ENCODE measurements at places on chromosomes 12 and 14. TPM values are rescaled to one million over a fixed set of nuclear protein-coding genes. Genes with fewer than 3 reads are reported as not detected.

GRCh38 chr12:52838609-52839435 lies 4.7 kb upstream of the KRT79 start:
- DNase-seq = no peak
- H3K27me3 ChIP-seq = no peaks in the 10 kb centered on the region
- no peaks in the 10 kb centered on the region for H3K4me1 ChIP-seq
- no peak overlapping the region for H3K27ac ChIP-seq
- no peaks in the 10 kb centered on the region for H3K36me3 ChIP-seq

GRCh38 chr12:85191-85666 lies 18.7 kb downstream of the IQSEC3 start:
- no peaks in the 10 kb centered on the region for H3K36me3 ChIP-seq
- no peak for DNase-seq
- no peaks in the 10 kb centered on the region for H3K4me1 ChIP-seq
- H3K4me3 ChIP-seq = no peak overlapping the region
- H3K27me3 ChIP-seq = no peaks in the 10 kb centered on the region

DNA sequence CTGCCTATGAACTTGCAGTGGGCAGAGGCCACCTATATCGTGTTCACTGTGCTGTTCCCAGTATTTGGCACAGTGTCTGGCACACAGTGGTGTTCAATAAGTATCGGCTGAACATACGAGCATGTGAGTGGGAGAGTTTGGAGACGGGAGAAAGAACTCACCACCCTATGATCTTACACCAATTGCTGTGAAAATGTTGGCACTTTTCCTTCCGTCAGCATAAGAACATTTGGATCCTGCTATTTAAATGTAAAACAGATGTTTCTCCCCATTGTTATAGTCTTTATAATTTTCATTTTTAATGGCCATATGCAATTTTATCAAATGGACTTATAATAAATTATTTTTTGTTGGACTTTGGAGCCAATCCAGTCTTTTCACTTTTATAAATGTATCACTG lies 144.4 kb downstream of the EFCAB11 start:
- no peak overlapping the region for H3K4me3 ChIP-seq
- H3K4me1 ChIP-seq = peaks cover 9% of the 10 kb centered on the region
- no peak for DNase-seq
- no peak overlapping the region for H3K27ac ChIP-seq

- no peaks in the 10 kb centered on the region for H3K36me3 ChIP-seq
- no peak overlapping the region for H3K27ac ChIP-seq
- no peaks in the 10 kb centered on the region for H3K4me1 ChIP-seq
- DNase-seq = no peak
- H3K27me3 ChIP-seq = no peaks in the 10 kb centered on the region
- H3K4me3 ChIP-seq = no peak overlapping the region
Observed at GRCh38 chr14:62066304-62066703, 304.1 kb downstream of the SNAPC1 start.

The MANSC1 gene
- total RNA-seq = 72.1 TPM

- no peaks in the 10 kb centered on the region for H3K36me3 ChIP-seq
- no peaks in the 10 kb centered on the region for H3K27me3 ChIP-seq
- H3K4me3 ChIP-seq = no peak overlapping the region
- no peak for DNase-seq
- H3K27ac ChIP-seq = no peak overlapping the region
Observed at GRCh38 chr12:30614031-30614430, 81.6 kb downstream of the IPO8 start.

- peaks cover 13% of the 10 kb centered on the region for H3K4me1 ChIP-seq
- H3K36me3 ChIP-seq = no peaks in the 10 kb centered on the region
- no peaks in the 10 kb centered on the region for H3K27me3 ChIP-seq
- no peak for DNase-seq
Observed at GRCh38 chr14:29928117-29928640, 532 bp upstream of the PRKD1 start.

DNA sequence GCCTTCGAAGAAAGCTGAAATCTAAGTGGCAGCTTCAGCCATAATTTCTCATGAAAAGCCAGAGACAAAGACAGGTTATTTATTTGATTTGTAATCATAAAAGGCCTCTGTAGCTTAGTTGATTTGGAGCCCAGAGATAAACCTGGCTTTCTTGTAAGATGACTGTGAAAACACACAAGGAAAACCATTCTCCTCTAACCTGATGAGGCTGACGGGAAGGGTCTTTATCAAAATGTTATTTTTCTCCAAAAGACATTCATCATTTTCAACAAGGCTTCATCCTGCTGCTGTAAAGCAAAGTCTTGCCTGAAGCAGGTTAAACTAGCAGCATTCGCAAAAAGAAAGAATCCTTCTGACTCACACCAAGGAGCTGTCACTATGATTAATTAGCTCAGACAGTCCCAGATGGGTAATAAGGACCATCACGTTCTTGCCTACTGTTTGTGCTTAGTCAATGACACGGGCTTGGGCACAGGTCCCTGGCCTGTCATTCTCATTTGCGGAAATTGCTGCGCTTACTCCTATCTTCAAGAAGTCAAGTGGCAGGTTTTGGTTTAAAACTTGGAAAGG lies 286.6 kb downstream of the C12orf75 start:
- H3K27ac ChIP-seq = no peak overlapping the region
- no peaks in the 10 kb centered on the region for H3K27me3 ChIP-seq
- H3K4me3 ChIP-seq = no peak overlapping the region

The PZP gene
- not detected for total RNA-seq

The CLEC7A gene
- 6.0 TPM for total RNA-seq

- no peaks in the 10 kb centered on the region for H3K4me1 ChIP-seq
- H3K4me3 ChIP-seq = no peak overlapping the region
- H3K27ac ChIP-seq = no peak overlapping the region
- H3K27me3 ChIP-seq = no peaks in the 10 kb centered on the region
Observed at GRCh38 chr14:88003425-88003824, 1.5 kb upstream of the GPR65 start.

DNA sequence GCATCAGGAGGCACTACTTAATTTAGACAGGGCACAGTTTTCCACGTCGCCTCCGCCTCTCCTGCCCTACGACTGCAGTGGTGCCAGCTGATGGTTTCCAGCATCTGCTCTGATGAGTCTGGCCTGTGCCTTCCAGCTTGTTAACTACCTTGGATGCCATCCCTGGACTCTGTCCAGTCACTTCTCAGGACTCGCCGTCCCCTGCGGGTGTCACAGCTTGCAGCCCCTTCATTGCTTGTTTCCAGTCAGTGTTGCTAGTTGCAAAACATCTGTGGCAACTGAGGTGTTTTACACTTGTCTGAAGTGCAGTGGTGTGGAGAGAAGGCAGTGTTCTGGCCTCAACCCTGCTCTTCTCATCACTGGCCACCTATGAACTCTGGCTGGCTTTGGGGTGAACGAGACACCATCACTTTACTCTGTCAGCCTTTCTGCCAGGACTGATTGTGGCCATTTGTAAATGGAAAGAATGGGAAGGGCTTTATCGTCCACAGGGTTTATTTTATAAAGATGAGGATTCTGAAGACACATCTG lies 8.3 kb downstream of the ADGRD1 start:
- H3K27me3 ChIP-seq = no peaks in the 10 kb centered on the region
- no peak overlapping the region for H3K27ac ChIP-seq
- H3K36me3 ChIP-seq = peaks cover 2% of the 10 kb centered on the region
- H3K4me3 ChIP-seq = no peak overlapping the region
- DNase-seq = no peak

- no peak for DNase-seq
- no peak overlapping the region for H3K27ac ChIP-seq
- no peaks in the 10 kb centered on the region for H3K27me3 ChIP-seq
- no peaks in the 10 kb centered on the region for H3K36me3 ChIP-seq
- no peak overlapping the region for H3K4me3 ChIP-seq
- H3K4me1 ChIP-seq = no peaks in the 10 kb centered on the region
Observed at GRCh38 chr12:101803978-101804377, 26.8 kb downstream of the GNPTAB start.

GRCh38 chr12:95918194-95918993 lies 24.0 kb downstream of the CCDC38 start:
- no peaks in the 10 kb centered on the region for H3K4me1 ChIP-seq
- H3K27me3 ChIP-seq = no peaks in the 10 kb centered on the region
- H3K4me3 ChIP-seq = no peak overlapping the region
